Activated gamma-delta T cell treated with Interleukin-2 at 50 U/mL for 16 hours (primary cell): ENCODE measurements at places on chromosomes 6 and 20.

- DNase-seq, result no peak
Measured at GRCh38 chr6:129590408-129591022, 119.5 kb downstream of the ARHGAP18 start.

DNA sequence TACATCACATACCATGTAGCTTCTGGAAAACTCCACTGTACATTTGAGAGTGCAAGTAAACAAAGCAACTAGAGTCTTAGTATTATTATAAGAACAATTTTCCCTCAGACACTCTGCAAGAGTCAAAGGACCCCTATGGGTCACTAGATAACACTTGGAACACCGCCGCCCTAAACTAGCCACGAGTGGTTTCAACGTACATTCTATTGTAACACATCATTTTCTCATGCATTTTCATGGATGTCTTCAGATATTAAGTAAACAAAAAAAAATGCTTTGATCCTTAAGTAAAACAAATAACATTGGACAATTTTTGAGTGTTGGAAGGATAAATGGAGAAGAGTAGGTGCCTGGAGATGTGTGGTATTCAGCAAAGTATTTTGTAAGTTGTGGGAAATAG is 3.2 kb upstream of the RNF146 start:
- DNase-seq, result no peak

DNA sequence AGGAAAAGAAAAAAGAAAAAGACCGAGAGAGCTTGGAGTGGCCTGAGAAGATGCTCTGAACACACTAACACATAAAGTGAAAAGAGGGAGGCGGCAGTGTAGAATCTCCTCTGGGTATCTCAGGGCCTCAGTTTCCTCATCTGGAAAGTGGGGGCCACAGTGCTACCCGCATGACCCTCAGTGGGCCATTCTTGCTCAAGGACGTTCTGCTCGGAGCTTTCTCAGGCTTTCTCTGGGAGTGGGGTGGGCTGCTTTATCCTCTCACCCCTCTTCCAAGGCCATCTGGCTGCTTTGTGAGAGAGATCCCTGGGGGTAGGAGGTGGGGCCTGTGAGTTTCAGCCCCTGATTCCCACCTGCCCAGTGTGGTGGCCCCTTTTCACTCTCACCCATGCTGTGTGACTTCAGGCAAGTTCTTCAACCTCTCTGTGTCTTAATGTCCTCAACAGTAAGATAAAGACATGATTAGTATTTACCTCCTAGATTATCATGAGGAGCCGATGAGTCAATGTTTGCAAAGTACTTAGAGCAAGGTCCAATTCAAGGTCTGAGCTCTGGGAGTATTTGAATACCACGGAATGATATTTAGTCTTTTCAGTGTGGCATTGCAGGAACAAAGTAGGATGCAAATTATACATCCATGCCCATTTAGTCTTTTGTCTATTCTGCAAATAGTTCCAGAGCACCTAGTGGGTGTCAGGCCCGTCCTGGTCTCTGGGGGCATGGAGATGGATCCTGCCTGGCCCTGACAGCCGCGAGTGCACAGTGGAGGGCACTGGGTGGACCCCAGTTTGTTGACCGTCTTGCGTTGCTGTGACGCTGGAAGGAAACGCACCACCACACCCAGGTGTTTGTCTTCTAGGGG is 34.3 kb downstream of the SRC start:
- no peak for DNase-seq

DNA sequence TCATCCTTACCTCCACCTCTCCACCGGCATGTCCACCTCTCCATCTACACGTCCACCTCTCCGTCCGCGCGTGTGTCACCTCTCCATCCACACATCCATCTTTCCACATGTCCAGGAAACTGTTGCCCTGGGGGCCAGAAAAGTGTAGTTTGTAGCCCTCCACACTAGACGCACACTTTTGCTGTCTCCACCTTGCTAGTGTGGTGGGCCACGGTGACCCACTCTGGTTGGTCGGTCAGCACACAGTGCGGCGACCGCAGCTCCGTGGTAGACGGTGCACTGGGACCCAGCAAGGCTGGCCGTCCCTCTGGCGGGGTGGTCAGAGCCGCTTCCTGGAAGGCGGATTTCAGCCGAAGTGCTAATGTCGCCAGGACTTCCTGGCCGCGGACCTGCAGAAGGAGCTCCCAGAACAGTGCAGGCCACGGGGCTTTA is 268.6 kb downstream of the DLL1 start:
- no peak for DNase-seq

GRCh38 chr6:37556881-37557644 is 57.4 kb upstream of the CCDC167 start:
- no peak for DNase-seq
